ENCODE measurements at places on chromosomes 6 and 20.
A peak's percentile ranks its signal among the peaks of the same experiment; 100 is the strongest.

DNA sequence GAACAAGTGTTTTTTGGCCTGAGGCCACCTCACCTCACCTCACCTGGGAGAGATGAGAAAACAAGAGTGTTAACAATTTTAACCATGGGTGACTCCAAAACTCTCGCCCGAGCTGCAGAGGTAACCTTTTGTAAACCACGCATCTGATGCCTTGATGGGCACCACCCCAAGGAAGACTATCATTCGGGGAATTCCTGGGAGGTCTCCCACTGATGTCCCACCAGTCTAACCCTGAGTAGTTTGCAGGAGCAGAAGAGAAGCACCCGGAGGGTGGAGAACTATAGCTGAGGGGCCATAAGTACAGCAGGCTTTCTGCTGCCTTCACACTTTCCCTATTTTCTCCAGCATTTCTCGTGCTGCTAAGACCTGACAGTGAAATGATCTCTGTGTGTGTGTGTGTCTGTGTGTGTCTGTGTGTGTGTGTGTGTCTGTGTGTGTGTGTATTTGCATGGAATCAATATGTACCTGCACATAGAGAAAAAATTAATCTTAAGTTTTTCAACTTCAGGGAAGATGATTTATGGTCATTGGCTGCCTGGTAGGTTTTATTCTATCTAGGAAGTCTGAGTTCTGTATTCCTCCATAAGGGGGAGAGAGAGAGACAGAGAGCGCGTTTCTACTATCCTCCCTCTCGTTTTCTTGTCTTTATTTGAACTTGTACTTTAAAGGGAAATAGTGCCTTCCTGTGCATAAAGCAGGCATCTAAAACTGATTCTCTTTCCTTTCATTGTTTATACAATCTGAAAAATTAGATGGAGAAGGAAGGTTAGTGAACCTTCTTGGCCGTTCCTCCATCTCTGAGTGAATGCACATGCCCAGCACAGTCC lies 75.8 kb downstream of the CAP2 start:
- no peak for DNase-seq

GRCh38 chr6:153231048-153231646 lies 100.1 kb upstream of the RGS17 start:
- peak; percentile 68 for DNase-seq

DNA sequence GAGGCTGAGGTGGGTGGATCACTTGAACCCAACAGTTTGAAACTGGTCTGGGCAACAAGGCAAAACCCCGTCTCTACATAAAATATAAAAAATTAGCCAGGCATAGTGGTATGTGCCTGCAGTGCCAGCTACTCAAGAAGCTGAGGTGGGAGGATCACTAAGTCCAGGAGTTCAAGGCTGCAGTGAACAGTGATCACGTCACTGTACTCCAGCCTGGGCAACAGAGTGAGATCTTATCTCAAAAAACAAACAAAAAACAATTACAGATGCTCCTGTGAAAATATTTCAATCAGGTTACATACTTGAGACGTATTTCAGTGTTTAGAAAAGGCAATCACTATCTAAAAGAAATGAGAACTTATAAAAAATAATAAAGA lies 33.8 kb downstream of the RANBP9 start:
- DNase-seq: peak; percentile 14

GRCh38 chr6:169416249-169416648 lies 162.6 kb upstream of the THBS2 start:
- DNase-seq: no peak

DNA sequence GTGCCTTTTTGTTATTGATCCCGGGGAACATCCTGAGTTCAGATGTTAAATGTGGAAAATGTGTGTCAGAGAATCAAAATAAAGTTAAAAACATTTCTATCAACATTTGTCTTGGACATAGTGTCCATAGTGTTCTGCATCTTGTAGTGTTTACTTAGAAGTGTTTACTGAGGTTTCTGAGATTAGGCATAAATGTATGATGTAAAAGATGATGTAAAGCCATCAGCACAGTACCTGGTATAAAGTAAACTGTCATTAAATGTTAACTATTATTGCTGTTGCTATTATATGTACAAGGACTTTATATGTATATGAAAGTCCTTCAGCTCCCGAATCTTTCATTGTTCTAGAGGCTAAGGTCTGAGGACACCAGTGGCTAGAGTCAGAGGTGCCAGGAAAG lies 28.2 kb upstream of the VEGFA start:
- DNase-seq: no peak

DNA sequence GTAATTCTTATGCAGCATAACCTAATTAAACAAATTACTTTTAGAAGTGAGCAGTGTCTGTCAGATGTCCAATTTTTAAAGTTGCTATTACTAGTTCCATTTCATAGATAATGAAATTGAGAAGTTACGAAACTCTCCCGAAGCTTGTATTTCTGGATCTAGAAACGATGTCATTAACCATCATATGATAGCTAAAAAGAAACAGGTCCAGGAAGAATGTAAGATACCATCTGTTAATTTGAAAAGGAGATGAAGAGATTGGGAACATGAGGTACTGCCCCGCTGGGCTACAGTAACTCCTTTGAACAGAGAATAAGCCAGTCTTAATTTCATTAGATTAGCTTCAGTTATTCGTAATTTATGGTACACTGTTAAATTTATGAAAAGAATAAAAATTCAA lies 47.5 kb upstream of the TMX4 start:
- DNase-seq: no peak

- DNase-seq: no peak
Measured at GRCh38 chr20:20448881-20449280, 81.0 kb downstream of the INSM1 start.

DNA sequence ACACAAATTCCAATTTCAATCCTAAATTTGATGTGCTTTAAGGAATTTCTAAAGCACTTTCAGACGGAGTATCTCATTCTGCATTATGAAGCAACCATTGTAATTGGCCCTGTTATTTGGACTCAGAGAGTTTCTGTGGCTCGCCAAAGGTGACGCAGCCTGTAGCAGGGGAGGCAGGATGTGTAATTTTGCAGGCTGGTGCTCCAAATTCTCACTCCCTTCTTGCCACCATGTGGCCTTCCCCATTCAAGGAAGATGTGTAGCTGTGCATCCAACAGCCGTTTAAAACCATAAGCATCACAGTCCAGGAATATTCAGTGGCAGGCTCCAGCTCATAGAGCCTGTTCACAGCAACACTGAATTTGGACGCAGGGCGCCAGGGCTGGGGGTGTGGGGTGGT lies 45.8 kb downstream of the AGPAT4 start:
- DNase-seq: peak; percentile 16

GRCh38 chr6:110949679-110950285 lies 8.7 kb upstream of the GTF3C6 start:
- DNase-seq: peak; percentile 67

DNA sequence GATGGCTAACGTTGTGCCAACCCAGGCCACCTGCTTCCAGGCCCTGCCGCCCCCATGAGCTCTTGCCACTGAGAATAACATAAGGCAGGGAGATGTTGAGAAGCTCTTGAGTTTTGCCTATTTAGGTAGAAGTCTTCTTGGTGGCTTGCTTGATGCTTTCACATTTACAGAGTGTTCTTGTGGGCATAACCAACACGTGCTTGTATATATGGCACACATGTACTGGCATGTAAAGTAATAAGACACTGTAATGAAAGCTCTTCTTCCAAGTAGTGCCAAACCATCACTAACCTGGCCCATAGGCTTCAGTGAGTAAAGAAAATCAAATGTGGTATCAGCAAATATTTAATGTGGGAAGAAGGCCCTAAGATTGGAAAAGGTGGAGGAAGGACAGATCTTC lies 146.9 kb upstream of the CITED2 start:
- no peak for DNase-seq

GRCh38 chr20:64067733-64068307 lies 4.8 kb downstream of the TCEA2 start:
- DNase-seq: no peak

DNA sequence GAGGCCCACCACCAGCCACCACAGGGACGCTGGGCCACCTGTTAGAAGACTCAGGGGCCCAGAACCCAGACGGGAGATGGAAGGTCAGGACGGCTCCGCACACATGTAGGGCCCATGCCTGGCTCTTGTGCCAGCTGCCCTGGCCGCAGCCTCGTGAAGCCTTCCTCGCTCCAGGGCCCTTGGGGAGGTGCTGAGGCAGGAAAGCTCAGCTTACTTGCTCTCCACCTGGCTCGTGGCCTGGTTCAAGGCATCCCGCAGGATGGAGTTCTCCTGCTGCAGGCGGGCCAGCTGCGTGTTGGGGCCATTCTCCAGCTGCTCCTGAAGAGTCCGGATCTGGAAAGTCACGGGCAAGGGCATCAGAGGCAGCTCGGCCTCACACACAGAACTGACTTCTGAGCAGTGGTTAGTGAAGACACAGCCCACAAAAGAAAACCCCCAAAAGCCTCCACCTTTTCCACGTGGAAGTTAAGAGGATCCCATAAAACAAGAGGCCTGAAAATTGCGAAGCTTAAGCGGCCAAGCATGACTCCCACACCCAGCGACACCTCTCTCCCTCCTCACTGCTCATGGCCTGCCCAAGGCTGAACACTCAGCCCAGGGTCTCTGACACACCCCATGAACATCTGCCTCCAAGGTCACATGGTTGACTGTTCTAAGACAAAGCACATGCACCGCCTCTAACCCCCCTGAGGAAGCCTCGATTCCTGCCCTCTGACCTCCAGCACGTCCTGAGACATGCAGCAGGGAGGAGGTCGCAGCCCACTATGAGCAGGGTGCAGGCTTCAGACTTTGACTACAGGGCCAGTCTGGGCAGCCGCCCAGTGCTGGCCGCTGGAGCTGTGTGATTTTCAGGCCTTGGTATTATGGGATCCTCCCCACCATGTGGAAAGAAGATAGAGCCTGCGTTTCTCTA lies 46.5 kb downstream of the RRBP1 start:
- DNase-seq: peak; percentile 54

DNA sequence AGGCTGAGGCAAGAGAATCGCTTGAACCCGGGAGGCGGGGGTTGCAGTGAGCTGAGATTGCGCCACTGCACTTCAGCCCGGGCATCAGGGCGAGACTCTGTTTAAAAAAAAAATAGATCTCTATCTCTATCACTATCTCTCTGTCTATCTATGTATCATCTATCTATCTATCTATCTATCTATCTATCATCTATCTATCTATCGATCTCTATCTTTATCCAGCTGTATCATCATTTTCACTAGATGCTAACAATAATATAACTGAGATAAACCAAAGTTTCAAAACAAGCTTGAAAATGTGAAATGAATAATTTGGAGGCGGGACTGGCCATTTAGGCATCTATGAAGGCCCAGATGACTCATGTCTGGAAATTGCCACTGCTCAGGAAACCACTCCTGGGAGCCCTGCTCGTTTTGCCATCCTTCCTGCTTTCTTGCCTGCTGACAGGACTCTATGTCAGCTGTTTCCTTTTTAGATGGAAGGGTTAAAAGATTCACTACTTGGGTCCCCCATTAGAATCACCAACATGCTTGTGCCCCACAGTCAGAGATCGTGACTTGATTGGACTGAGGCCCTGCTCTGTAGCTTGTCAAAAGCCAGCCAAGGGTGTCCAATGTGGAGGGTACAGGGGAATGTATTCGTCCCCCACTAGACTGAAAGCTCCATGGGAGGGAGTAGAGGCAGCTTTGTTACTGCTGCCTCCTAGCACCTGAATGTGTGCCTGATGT lies 61.7 kb downstream of the UTRN start:
- DNase-seq: peak; percentile 88

All from cardiac fibroblast (primary cell).